Small intestine (tissue), 16 donors: ENCODE measurements at places on chromosomes 16 and 17.

GRCh38 chr17:50458701-50459676 lies 9.7 kb downstream of the CHAD start:
- peak; percentile 79 for DNase-seq

DNA sequence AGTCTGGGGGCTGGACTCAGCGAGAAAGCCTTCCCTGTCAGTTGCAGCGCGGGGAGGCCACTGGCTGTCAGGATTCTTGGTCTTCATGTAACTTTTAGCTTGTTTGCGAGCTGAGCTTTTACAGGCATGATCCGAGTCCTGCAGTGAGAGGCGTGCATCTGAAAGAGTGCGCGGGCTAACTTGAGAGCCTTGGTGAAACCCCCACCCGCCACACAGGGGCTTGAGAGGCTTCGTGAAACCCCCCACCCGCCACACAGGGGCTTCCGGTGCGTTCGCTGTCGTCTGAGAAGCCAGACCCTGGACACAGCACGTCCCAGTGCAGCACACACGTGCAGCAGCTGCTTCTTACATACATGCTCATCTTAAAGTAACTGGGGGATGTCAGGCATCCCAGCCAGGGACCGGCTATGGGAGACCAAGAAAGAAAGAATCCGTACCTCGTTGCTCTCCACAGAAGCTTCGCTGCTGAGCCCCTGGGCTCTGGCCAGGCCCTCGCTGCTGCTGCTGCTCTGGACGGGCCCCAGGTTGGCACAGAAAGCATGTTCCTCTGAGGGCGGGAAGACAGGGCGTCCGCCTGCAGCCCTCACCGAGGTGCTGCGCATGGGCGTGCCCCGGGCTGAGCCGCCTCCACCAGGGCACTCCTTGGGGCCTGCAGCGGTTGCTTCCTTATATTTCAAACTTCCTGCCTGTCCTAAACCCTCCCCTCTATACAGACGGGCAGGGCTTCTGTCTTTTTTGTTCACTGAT lies 7.8 kb downstream of the NUDT16L1 start:
- no peak for DNase-seq

GRCh38 chr16:3180445-3180878 lies 7.5 kb upstream of the OR1F1 start:
- DNase-seq, result no peak

DNA sequence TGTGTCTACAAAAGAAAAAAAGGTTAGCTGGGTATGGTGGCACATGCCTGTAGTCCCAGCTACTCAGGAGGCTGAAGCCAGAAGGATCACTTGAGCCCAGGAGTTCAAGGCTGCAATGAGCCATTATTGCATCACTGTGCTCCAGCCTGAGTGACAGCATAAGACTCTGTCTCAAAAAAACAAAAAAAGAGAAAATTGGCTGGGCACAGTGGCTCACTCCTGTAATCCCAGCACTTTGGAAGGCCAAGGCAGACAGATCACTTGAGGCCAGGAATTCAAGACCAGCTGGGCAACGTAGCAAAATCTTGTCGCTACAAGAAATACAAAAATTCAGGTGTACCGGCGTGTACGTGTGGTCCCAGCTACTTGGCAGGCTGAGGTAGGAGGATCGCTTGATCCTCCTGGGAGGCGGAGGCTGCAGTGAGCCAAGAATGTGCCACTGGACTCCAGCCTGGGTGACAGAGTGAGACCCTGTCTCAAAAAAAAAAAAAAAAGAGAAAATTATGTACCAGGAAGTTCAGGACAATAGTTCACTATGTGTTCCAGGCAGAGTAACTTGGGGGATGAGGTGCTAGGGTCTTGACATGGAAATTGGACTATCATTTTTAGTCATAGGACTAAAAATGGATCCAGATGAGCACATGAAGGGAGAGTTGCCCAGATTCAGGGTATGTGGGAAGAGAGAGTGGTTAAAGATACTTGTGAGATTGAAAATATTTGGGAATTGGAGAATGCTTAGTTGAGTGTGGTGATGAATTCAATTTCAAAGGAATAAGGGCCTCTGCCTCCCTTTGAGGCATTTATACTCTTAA lies 11.0 kb downstream of the ALDH3A2 start:
- no peak for DNase-seq

DNA sequence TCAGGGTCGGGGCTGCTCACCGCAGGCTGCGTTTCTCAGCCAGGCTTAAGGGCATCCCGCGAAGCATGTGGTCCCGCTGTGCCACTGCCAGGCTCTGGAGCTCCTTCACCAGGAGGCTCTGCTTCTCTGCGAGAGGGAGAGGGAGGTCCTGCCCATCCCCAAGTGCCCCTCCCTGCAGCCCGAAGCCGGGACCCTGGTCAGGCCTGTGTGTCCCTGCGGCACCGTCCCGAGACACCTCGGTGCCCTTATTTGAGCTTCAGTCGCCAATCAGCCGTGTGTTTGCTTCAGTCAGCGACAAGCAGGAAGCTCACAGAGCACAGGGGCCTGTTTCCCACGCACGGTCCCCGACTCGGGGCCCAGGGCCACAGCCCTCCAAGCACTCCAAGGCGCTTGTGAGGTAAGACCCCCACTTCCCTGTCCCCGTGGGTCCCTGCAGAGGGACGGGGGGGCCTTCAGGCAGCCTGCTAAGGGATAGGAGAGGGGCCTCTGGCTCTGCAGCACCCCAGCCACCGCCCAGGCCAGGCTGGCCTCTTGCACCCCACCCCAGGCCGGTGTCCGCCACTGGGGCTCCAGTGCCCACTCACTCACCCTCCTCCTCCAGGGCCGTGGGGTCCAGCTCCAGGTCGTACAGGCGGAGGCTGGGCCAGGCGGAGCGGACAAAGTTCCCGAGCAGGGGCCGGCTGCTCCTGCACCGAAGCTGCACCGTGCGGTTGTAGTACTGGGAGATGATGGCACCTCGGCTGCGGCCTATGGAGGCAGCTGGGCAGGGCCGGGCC lies 3.2 kb downstream of the TMC6 start:
- no peak for DNase-seq

DNA sequence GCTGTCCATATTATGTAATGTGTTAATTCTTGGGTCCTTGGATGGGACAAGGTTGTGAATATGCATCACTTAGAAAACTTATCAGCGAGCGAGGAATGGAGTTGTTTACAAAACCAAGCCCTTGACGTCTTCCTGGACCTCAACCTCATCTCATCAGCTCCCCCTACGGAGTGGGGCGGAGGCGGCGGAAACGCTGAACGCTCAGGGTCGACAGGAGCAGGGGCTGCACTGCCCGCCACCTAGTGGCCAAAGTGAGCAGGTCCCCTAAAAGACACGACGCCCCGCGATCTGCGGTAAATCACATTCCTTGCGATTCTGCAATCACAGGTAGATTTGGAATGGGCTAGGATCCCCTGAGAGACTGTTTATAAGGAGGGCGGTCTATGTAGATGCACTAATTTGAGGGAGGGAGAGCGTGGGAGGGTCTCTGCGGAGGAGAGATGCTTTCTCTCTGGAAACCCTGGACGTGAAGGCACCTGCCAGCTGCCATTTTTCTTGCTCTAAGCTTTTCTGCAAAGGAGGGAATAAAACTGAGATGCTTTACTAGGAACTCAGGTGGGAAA lies 5.4 kb upstream of the ICAM2 start:
- peak; percentile 90 for DNase-seq

- DNase-seq, result no peak
These were observed 146.4 kb downstream of the RBFOX3 start for GRCh38 chr17:79464318-79465010.

DNA sequence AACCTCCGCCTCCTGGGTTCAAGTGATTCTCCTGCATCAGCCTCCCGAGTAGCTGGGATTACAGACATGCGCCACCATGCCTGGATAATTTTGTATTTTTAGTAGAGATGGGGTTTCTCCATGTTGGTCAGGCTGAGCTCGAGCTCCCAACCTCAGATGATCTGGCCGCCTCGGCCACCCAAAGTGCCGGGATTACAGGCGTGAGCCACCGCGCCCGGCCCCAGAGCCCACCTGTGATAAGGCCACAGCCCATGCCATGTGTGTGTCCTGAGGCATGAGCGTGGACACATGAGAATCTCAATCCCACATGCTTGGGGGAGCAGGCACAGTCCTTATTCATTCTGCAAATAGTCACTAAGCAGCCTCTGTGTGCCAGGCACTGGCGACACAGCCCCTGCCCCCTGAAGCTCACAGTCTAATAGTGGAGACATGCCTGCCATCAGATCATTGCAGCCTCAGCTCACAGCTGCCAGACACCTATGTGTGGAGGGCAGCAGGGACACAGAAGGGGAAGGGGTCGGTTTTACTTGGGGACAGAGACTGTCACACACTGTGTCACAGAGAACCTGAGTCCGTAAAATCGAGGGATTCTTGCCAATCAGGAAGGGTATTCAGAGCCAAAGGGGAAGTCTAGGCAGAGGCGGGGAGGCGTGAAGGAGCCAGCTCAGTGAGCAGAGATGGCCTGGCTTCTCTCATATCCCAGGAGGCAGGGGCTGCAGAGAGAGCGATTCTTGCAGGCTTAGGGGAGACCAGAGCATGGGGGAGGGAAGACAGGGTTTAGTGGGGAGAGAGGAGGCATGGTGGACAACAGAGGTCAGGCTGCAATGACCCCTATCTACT lies 9.4 kb upstream of the ABCC3 start:
- no peak for DNase-seq

- no peak for DNase-seq
These were observed 4.6 kb downstream of the MMP25 start for GRCh38 chr16:3051009-3051408.

DNA sequence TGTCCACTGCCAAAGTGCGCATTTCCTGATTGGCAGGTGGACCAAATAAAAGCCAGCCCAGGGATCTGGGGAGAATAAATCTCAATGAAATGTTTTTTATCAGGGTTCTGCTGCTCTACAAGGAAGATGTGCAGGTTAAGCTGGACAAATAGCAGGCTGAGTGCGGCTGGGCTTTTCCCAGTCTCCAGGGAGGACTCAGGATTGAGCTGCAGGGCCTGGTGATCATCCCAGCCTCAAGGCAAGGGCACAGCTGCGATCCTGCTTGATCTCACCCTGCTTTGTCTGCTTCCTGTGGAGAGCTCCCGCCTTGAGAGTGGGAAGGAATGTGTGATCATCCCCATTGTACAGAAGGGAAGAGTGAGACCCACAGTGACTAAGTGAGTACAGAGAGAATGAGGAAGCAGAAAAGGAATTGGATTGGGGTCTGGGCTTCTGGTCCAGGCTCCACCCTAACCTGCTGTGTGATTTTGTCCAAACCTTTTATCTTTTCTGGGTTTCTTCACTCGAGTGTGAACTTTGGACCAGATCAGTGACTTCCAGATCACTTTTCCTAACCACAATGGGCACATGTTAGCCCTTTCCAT lies 75.3 kb upstream of the CRHR1 start:
- no peak for DNase-seq

DNA sequence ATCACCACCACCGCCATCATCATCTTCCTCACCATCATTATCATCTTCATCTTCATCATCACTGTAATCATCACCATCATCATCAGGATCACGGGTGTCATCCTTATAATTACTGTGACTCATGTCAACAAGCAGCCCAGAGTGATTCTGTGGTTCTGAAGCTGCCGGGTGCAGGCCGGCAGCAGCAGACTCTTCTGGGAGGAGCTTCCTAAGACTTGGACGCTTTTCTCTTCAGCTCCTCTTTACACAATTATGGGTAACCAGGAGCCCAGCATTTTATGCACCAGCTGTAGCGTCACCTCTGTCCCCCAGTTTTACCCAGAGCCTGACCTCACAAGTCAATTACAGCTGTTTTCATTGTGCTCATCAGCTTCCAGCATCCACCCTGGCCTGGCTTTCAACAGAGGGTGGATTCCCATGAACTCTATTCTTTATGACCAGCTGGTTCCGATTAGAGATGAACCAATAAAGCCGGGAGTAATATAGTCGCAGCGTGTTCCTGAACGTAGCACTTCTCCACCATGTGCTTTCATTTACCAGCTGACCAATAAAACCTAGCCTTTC lies 275.8 kb downstream of the FOXL1 start:
- peak; percentile 18 for DNase-seq

DNA sequence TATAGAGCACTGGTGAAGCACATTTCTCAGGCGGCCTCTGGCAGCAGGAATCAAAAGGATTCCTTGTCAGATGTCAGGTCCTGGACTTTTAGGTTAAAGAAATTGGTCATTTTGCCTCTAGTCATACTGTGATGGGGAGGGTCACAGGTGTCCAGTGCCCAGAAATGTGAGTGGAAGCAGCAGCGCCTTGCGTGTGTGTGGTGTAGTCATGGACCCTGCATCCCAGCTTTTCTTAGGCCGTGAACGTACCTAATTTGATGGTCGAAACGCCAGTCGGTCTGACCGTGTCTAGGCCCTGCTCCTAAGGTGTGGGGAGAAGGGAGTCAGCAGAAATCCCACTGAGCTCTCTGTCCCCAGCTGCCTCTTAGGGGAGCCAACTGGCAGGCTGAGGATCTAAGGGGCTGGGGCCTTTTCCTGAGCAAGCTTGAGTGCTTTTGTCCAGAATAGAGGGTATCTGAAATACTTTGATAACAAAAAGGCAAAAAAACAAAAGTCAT lies 32.0 kb downstream of the POLR3E start:
- DNase-seq, result no peak

- DNase-seq, result no peak
These were observed 250.8 kb downstream of the C16orf95 start for GRCh38 chr16:87066133-87067002.

GRCh38 chr17:35289222-35289621 lies 46.4 kb downstream of the SLFN5 start:
- peak; percentile 7 for DNase-seq

DNA sequence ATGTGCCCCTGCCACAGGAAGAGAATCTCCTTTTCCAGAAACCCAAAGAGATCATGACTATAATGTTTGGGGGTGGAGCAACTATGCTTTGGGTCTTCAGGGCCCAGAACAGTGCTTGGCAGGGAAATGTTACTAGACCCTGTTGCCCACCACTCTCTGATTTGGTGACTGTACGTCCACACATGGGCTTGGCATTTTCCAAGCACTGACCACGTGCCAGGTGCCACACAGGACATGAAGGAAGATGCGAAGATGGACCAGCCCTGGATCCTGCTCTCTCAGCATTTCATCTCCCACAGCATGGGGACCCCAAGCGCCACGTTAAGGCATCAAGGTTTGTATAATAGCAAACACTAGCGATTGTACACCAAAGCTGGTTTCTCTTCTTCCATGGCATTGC lies 50.1 kb downstream of the GSG1L start:
- no peak for DNase-seq

DNA sequence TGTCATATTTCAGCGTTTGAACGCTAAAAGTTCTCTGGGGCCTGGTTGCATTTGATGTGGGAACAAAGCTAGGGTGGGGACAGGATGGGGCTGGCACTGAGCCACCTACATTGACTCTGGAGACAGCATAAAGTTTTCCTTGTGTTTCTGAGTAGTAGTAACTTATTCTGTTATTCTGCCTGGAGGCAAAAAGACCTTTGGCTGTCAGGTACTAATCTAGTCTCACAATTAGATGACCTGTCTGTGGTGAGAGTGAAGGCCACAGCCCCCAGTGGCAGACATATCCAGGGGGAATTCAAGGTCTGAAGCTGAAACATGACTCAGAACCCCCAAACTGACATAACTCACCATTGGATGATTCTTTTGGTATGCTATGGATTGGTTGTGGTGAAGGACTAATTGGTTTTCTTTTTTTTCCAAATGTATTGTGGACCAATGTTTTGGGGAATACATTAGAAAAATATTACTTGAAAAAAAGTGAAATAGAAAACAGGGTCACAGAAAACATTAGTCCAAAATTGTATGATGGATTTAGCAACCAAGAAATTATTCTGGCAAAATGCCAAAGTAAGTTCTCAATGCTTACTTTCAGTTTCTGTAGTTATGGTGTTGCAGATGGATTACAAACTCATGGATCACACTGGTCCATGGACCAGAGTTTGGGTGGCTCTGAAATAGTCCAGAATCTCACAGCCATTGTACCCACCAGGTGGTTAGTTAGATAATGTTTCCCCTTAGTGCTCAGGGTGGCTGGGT lies 10.5 kb upstream of the SALL1 start:
- DNase-seq, result no peak

- DNase-seq, result no peak
These were observed 29.1 kb downstream of the NLRP1 start for GRCh38 chr17:5555254-5555653.
